Erythroblast (primary cell): ENCODE measurements at places on chromosomes 12 and 14.
A peak's percentile ranks its signal among the peaks of the same experiment; 100 is the strongest.

- DNase-seq, result no peak
These were observed 205.0 kb upstream of the FOXN3 start for GRCh38 chr14:89621791-89622638.

- DNase-seq, result no peak
These were observed 17.7 kb downstream of the NOC4L start for GRCh38 chr12:132161796-132162507.

GRCh38 chr14:89164168-89165073 lies 252.6 kb downstream of the FOXN3 start:
- DNase-seq, result peak; percentile 78

- no peak for DNase-seq
These were observed 3.3 kb upstream of the KRT79 start for GRCh38 chr12:52837413-52837741.

DNA sequence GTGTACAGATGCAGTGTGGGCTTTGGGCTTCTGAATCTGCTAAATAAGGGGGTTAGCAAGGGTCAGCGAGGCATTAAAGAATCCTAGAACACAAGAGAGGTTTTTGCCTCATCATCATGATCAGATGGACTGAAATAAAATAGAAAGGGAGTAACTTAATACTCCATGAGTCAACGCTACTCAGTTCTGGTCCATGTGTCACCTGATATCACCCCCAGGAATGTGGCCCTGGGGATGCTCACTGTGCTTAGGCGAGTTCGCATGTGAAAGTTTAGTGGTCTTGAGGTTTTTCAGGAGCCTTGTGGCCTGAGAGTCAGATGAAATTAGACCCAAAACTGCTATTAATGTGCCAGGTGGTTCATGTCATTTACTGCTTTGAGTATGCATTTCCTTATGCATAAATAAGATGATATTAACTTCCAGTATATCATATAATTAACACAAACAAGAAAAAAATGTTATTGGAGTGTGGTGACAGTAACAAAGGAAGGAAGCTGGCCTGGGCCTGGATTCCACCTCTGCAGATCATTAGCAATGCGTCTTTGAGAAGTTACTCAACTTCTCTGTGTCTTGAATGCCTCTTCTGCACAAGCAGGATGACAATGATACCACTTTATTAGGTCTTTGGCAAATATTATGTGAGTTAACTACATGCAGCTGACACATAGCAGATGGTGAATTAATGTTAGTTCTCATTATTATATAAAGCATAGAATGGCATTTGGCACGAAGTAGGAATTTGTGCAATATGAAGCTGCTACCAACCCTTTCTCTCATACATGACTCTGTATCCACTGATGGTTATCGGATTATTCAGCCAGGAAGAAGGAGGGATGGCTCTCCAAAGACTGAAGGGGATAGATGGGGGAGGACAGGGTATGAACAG lies 1272.6 kb downstream of the AACS start:
- DNase-seq, result no peak

GRCh38 chr14:24378981-24379906 lies 11.3 kb downstream of the NFATC4 start:
- no peak for DNase-seq

DNA sequence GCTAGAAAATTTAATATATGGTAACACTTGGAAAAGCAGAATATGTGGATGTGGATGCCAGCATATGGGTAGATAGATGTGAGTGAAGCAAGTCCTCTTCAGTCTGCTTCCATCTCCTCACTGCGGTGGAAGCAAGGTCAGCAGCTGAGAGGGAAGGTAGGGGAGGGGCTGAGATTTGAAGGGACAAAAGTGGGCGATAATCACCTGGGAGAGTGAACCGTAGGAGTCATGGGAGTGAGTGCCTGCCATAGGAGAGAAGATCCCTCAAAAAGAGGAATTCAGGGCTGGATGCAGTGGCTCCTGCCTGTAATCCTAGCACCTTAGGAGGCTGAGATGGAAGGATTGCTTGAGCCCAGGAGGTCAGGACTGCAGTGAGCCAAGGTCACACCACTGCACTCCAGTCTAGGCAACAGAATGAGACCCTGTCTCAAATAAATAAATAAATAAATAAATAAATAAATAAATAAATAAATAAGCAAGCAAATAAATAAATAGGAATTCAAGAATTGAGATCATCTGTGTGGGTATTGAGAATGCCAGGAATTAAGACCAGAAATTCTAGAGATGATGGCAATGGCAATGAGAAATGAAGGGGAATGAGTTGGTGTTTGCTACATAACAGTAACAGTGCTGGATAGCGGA lies 123.4 kb downstream of the BICD1 start:
- DNase-seq, result no peak

DNA sequence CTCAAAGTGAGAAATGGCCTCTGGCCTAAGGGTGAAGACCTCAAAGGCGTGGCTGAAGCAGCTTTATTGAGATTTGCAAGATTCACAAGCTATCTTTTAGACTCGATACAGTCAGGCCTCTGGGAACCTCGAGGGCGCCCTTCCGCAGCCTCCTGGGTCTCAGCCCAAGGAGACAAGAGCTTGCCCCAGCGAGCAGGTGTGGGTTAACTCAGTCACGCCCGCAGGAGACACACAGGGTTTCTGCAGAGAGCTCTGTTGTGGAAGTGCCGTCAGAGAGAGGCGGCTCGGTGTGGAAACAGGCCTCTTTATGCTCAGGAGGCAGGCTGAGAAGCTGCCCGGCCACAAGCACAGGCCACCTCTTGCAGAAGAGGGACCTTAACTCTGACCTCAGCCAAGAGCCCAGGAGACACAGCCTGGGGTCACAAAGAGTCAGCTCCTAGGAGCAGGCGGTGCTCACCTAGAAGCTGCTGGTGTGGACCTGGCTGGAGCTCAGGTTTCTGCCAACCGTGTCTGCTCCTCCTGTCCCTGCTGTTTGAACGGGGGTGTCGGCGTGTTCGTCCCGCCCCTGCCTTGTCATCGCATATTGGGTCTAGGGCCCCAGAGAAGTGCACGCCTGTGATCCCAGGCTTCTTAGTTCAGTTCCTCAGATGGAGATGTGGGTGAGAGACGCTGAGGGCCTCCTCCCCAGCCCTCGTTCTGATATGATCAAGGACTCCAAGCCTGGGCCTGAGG lies 42.1 kb upstream of the FBRSL1 start:
- DNase-seq, result no peak

- DNase-seq, result peak; percentile 91
These were observed 28.2 kb upstream of the RPLP0 start for GRCh38 chr12:120229071-120229486.

DNA sequence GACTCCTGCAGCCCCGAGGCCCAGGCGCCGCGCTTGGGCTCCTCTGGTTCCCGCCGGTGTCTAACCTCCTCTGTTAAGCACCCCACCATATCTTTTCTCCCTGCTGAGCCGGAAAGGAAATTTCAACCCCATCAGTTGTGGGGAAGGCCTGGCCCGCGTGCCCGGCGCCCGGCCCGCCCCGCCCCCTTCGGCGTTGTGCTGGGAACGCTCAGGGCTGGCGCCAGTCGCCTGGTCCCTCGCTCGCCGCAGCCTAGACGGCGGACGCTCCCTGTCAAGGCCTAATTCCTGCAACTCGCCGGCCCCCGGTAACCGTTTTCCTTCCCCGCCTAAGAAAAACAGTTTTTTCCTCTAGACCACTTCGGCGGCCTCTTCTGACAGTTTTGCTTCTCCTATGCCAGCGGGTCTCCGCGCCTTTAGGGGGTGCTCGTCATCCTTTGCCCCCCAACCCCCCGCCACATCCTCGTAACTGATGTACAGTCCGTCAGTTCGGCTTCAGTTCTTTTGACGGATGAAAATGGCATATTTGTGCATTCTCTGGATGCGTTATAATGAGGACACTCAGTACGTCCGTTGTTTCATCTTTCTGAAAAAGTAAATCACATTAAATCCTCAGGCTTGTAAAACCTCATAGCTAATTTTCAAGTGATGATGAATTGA lies 506 bp upstream of the NAP1L1 start:
- no peak for DNase-seq

DNA sequence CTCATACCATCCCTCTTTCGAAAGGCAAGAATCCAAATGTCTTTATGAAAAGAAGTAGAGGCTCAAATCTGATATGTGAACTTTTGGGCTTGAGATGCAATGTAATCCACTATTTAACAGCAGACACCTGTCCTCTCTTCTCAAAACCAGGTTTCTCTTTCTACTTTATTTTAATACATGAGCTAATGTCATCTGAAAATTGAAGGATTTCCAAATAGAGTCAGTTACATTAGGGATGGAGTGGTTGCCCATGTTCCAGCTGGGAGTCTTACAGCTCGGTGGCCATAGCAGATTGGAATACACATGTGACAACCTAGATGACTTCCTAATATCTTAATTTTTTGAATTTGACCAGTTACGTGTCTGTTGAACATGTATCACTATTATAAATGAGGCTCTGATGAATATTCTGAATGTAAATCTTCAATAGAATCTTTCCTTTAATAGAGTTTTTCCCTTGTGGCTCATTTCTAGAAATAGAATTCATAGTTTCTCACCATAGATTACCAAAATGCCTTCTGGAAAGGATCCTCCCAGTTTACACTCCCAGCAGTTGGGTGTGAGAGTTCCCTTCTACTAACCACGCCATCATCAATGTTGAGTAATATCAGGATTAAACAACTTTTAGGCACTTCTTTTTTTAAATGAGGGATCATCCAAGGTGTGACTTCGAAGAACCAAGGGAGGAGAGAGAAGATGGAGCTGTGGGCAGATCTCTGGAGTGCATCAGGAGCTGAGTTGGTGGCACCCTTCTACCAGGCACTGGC lies 49.2 kb downstream of the GPR135 start:
- DNase-seq, result no peak

DNA sequence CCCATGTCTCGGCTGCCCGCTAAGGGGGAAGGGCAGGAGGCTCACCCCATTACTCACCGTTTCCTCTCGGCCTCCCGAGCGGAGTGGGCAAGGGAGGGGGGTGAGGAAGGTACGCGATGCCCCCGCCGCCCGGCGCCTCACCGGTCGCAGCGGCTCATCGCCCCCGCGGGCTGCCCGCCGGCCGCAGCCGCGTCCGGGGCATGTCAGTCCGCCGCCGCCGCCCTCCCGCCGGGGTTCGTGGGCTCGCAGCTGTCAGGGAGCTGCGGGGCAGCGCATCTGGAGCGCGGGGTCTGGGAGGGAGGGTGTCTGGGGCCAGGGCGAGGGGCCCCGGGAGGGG lies 461 bp downstream of the SLC8A3 start:
- peak; percentile 25 for DNase-seq

GRCh38 chr12:115709540-115710011 lies 567.9 kb downstream of the MED13L start:
- no peak for DNase-seq

- no peak for DNase-seq
These were observed 2.3 kb downstream of the ADGRD1 start for GRCh38 chr12:130956009-130956408.

GRCh38 chr12:118404876-118405521 lies 28.6 kb downstream of the SUDS3 start:
- DNase-seq, result peak; percentile 82

- no peak for DNase-seq
These were observed 66.9 kb downstream of the GALNT9 start for GRCh38 chr12:132262256-132263060.
